ENCODE measurements at places on chromosomes 16 and 17.

DNA sequence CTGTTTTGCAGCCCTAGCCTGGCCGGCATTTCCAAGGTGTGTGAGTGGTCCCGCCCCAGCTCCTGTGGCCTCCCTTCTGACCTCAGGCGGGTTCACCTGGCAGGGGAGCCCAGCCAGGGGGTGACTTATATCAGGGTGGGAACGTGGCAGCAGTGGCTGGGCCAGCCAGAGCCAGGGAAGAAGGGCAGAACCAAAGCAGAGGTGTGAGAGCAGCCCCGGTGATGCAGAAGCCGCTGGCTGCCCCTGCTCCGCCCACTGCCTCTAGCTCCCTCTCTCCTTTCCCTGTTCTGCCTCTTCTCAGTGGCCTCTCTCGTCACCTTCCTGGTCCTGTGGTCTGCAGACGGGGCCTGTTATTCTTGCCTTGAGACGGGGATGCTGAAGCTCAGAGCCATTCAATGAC is 12.1 kb downstream of the MGAT5B start:
- no peak for DNase-seq

DNA sequence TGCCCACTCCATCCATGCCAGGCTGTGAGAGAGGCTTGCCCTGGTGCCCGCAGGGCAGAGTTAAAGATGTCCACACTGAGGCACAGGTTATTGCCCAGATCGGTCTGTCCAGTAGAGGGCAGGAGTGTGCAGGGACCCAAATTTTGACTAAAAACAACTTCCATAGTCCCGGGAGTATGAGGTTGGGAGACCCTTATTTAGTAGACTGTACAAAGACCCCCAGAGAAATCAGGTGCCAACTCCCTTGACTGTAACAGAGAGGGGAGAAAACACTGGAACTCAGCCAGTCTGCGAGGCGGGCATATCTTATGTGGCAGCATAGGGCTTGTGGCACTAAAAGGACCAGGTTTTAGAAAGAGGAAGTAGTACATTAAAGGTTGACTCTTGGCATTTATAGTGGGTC is 43.4 kb downstream of the HNF1B start:
- no peak for DNase-seq

- no peak for DNase-seq
Observed at GRCh38 chr17:21066394-21066793, 23.6 kb upstream of the USP22 start.

GRCh38 chr17:2924211-2924610 is 128.0 kb downstream of the RAP1GAP2 start:
- DNase-seq = no peak

DNA sequence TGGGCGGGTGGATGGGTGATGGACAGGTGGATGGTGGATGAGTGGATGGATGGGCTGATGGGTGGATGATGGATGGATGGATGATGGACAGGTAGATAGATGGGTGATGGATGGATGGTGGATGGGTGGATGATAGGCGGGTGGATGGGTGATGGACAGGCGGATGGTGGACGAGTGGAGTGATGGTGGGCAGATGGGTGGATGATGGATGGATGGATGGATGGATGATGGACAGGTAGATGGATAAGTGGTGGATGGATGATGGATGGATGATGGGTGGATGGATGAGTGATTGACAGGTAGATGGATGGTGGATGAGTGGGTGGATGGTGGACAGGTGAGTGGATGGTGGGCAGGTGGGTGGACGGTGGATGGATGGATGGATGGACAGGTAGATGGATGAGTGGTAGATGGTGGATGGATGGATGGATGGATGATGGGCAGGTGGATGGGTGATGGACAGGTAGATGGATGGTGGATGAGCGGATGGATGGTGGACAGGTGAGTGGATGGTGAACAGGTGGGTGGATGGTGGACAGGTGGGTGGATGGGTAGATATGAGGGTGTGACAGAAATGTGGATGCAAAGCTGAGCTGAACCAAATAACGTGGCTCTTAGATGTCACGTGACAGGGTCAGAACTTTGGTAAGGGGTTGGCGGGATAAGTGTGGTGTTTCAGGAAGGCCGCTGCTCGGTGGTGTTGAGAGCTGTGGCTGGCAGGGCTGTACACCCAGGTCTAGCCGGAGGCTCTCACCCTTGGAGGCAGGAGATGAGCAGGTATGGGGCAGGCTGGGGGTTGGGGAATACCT is 234.3 kb upstream of the CIBAR2 start:
- no peak for DNase-seq
